Umbilical cord (tissue), 2 donors: ENCODE measurements at places on chromosomes 5 and 9.

- DNase-seq, result no peak
Observed at GRCh38 chr5:40554813-40555212, 124.9 kb upstream of the PTGER4 start.

- DNase-seq, result peak; percentile 75
Observed at GRCh38 chr5:149489605-149490037, 61.6 kb downstream of the CSNK1A1 start.

GRCh38 chr9:105333076-105333475, 88.6 kb downstream of the SLC44A1 start:
- no peak for DNase-seq

GRCh38 chr9:22238809-22239684, 207.6 kb upstream of the DMRTA1 start:
- peak; percentile 61 for DNase-seq

DNA sequence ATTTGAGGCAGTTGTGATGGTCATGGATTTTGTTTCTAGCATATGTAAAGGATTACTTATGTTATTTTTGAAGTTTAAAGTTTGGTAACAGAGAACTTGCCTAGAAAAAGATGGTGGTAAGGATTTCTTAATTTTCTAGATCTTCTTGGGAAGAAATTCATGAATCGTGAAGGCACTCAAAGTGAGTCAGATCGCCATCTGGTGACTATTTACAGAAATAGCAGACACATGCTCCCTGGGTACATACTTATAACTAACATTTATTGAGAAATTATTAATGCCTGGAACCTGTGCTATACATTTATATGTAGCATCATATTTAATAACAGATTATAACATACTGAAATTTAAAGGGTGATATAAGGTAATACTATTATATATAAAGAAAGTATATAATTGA, 299.7 kb downstream of the IZUMO3 start:
- DNase-seq, result peak; percentile 1

DNA sequence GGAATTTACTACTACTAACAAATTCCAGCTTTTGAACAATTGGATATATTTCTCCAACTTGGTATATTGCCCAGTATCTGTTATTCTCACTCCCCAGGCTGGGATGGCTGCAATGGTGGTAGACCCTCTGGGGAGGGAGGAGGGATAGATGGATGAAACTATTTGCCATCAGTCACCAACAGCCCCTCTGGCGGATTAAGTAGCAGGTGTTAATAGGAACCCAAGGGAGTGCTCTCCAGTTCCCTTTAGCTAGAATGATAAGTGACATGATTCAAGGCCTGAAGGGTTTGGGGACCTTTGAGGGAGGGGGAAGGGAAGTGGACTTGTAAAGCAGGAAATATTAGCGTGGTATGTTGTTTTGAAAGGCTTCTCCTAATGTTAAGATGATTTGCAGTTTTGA, 824.0 kb upstream of the ARRDC3 start:
- DNase-seq, result no peak

- DNase-seq, result peak; percentile 82
Observed at GRCh38 chr5:152427721-152428120, 22.6 kb upstream of the NMUR2 start.

DNA sequence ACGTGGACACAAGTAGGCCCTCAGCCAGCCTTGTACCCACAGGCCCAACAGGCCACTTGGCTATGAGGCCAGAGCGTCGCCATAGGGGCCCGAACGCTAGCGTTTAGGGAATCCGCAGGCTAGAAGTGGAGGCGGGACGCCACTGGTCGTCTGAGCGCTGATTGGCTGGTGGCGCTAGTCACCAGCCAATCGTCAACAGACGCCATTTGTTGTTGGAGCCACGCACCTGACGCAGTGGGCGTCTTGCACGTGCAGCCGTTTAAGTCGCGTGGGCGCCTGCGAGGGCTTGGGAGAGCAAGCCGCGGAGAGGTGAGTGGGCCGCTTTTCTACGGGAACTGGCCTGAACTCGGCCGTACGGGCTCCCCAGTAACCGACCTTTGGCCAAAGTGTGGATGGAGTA, at the start of gene DDX4:
TSS of gene DDX4 (plus strand) at position 269 of the 400 bp plus-strand sequence. CDS start 903 bp downstream, outside the sequence.
- DNase-seq, result no peak

GRCh38 chr5:141681695-141682641, at the start of gene ARAP3:
Gene ARAP3, minus strand, starts transcription at chr5:141682230. Its CDS starts 1,744 bp downstream, at chr5:141680486.
- peak; percentile 94 for DNase-seq

- DNase-seq, result peak; percentile 32
Observed at GRCh38 chr9:76321195-76321828, 72.9 kb downstream of the RFK start.

DNA sequence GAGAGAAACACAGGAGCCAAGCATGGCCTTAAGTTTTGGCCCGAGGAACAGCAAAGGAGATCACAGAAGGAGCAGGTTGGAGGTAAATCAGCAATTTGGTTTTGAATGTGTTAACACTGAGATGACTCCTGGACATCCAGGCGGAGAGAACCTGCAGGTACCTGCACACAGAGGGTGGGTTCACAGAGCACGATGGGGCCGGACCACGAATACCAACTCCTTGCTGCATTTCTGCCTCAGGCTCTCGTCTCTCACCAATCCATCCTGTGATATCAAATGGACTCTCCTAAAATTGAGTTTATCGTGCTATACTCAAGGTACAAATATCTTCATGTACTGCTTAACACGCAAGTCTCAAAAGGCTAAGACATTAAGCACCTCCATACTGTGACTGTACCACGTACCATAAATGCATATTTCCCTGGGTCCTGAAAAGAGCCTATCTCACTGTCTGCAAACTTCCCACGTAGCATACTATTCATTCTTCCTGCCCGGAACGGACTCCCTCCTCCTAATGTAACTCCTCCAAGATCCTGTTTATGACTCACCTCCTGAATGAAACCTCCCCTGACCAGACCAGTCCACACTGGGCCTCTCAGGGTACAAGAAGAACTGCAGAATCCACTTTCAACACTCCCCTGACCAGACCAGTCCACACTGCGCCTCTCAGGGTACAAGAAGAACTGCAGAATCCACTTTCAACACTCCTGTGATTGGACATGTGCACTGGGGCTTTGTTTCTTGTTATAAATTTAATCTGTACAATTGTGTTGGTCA, 380.8 kb upstream of the RFX3 start:
- peak; percentile 72 for DNase-seq

DNA sequence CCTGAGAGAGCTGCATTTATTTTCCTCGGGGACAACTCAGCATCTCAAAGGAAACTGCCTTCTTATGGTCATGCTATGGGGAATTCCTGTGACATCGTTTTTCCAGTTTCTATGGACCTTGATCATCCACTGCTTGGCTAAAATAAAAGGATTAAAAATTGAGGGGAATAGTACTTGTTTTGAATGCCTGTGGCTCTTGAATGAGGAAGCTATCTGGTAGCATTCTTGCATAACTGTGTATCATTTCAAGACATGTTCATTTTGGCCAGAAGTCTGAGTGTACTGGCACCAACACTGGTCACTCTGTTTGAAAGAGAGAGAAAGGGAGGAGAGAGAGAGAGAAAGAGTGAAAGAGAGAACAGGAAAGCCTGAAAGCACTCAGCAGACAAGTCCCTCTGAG, 116.7 kb downstream of the DOCK2 start:
- DNase-seq, result no peak

- peak; percentile 47 for DNase-seq
Observed at GRCh38 chr5:160956051-160956450, 104.0 kb upstream of the ATP10B start.

DNA sequence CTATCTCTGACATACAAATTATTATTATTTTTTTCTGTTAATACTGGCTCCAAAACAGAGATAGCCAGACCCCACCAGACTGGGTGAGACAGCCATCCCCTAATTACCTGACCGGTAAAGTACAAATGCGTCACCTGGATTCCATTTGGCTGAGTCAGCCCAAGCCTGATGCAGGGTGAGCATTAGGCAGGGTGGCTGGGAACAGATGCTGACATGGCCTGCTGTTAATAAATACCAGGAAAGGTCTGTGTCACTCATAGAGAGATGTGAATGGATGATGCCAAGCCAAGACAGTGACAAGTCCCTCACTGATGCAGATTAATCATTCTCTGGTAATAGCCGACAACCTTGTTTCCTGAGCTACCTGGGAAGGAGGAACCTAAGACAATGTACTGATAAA, 183.5 kb downstream of the TRIM32 start:
- DNase-seq, result peak; percentile 57

DNA sequence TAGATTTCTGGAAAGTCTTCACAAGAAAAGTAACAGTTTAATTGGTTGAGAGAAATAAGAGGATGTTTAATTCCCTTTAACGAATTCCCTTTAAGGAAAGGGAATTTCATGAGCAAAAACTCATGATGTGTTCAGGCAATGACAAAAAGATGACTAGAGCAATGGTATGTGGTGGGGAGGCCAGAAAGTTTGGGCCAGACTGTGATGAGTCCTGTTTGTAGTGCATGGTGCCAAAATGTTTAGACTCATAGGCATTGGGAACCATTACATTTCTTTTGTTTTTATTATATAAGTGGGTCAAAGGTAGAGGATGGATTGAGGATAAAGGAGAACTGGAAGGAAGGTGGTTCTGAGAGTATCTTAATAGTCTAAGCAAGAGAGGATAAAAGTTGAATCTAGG, 10.9 kb downstream of the CNTRL start:
- no peak for DNase-seq

DNA sequence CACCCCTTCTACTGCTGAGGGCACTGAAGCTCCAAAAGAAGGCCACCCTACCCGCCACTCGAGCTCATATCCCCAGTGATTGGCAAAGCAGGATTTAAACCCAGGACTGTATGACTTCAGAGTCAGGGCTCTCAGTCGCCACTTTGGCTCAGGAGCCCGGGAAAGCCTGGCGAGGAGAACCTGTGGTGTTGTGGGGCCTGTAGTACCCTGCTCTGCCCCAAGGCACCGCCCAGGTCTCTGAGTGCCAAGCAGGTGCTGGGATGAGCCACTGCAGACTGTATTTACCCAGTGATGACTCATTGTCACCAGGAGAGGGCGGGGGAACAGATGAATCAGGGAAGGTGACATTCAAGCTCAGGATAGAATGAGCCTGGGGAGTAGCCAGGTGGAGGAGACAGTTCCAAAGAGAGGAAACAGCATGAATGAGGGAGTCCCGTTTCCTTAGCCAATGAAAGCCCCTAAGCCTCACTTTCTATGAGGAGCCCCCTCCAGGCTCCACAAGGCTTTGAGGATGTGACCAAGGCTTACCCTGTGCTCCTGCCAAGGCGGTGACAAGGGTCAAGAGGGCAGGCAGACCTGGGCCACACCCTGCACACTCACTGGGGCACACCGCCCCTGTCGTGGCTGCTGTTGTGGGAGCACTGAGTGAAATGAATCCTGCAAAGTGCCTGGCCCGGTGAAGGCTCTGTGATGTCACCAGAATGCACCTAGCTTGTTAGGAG, 17.8 kb upstream of the DPM2 start:
- no peak for DNase-seq

GRCh38 chr5:64691291-64691690, 988 bp downstream of the SHISAL2B start:
- no peak for DNase-seq

DNA sequence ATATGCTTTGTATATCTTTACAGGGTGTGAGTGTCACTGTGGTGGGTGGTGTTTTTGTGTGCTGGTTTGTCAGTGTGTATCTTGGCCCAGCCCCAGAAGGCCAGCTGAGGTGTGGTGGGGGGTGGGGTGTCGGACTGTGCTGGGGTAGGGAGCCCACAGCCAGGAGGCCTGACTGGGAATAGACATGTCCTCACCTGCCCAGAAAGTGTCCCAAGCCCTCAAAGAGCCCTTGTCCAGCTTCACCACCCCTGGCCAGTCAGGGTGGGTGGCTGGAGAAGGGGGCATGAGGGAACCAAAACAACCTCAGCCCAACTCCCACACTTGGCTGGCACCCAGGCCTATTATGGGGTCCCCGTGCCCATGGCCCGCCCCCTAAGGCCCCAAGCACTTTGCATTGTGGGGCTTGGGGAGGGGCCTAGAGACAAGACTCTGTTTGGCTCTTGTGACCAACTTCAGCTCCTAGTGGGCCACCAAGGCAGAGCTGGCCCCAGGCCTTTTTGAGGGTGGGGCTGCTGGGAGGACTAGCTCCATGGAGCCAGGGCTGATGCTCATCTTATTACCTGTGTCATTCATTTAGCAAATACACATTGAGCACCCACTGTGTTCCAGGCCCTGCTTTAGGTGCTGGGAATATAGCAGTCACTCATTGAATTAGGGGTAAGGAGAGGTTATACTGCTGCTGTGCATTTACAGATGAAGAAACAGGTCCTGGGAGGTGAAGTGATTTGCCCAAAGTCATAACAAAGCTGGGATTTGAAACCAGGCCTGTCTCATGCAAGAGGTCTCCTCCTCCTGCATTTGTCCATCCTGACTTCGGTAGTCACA, 56.2 kb upstream of the PSD2 start:
- DNase-seq, result no peak

- DNase-seq, result no peak
Observed at GRCh38 chr9:95078939-95079338, 238.6 kb downstream of the FANCC start.

GRCh38 chr9:27303219-27303618, 6.3 kb upstream of the EQTN start:
- DNase-seq, result peak; percentile 12

- no peak for DNase-seq
Observed at GRCh38 chr5:28505121-28505520, 1466.7 kb upstream of the CDH9 start.

- DNase-seq, result peak; percentile 84
Observed at GRCh38 chr9:19481121-19481870, 72.5 kb downstream of the ACER2 start.

DNA sequence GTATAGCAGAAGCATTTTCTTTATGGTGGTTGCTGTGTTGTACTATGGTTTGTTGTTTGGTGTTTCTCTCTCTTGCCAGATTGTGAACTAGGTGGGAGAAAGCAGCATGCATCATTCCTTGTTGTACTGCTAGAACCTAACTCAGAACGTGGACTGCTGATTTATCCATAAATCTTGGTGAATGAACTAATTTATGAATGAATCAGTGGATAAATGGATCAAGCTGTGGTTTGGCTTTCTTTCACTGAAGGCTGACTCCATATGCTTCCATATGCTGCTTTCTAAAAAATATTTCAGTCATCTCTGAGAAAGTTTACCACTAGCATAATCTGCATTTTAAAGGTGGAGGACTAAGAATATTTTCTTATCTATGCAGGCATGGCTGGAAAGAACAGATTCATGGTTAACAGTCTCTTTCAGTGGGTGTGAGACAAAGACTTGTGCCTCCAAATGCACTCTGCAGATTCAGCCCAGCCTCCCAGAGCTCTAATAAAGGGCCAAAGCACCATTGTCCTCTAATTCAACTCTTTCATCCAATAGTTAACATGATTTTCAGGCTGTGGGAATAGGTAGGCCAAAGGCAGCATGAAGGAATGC, 237.7 kb downstream of the SH3GL2 start:
- peak; percentile 69 for DNase-seq

DNA sequence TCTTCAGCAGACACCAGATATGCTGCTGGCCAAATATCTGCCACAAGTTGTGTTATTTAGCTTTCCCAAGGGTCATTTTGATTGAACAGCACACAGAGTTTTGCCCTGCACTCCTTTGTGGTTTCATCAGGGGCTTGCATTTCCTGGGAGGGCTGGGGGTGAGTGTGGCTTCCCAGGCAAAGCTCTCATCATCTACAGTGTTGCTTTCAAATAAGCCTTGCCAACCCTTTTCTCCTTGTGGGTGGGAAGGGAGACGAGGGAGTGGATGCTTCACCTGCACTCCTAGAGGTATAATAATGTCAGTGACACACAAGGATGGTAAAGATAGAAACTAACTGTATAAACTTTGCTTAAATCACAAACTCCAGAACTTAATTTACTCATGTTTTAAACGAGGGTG, 107.0 kb downstream of the MARCHF11 start:
- no peak for DNase-seq

- DNase-seq, result peak; percentile 82
Observed at GRCh38 chr5:122705851-122706250, 69.0 kb upstream of the SNX2 start.

- DNase-seq, result no peak
Observed at GRCh38 chr9:38023661-38024035, 45.4 kb downstream of the SHB start.
